ENCODE measurements at places on chromosomes 7 and 10.

DNA sequence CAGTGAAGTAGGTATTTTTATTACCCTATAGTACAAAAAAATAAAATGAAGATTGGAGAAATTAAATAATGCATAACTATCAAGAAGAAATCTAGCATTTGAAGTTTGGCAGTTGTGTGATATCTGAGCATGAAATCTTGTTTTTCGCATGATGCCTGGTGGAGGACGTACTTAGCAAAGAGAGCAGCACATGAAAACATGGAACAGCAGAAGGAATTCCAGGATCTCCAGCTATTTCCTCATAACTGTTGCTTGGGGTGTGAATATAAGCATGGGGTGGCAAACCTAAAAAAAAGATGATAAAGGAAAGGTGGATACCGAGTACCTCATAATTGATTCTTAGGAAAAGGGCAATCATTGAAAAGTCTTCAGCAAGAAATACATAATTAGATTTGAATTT is 174.3 kb upstream of the FAM3C start:
- DNase-seq, result no peak

GRCh38 chr7:112080978-112081377 is 125.2 kb downstream of the DOCK4 start:
- no peak for DNase-seq

DNA sequence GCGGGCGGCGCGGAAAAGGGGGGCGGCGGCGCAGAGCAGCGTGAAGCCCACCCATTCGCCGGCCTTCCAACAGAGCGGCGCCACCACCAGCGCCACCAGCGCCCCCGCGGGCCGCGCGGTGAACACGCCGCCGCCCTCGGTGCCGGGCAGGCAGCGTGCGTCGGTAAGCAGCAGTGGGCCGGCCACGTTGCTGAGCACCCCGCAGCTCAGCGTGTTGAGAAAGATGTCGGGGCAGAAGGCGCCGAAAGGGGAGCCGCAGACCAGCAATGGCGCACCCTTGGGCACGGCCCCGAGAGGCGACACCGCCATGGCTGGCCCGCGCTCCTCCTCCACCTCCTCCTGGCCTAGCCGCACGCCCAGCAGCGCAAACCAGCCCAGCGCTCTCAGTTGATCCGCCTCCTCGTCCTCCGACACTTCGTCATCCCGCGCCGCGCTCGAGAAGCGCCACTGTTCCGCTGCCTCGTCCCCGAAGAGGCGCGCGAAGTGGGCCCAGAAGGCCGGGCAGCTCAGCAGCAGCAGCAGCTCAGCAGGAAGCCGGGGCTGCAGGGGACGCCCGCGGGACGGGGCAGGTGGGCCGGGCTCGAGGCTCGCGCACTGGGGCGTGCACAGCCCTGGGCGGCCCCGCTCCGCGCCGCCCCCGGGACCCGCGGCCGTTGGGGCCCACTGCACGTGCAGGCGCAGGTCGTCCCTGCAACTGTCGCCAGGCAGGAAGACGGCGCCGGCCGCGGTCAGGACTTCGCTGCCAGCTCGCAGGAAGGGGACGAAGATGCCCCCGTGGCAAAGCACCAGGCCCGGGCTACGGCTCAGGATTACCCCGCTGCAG is 623 bp downstream of the TYSND1 start:
- peak; percentile 45 for DNase-seq

GRCh38 chr10:100717166-100717565 is 28.2 kb upstream of the PAX2 start:
- no peak for DNase-seq

- no peak for DNase-seq
These were observed 6.9 kb downstream of the PILRA start for GRCh38 chr7:100380196-100380595.

GRCh38 chr10:118873738-118874105 is 119.0 kb upstream of the CACUL1 start:
- no peak for DNase-seq

DNA sequence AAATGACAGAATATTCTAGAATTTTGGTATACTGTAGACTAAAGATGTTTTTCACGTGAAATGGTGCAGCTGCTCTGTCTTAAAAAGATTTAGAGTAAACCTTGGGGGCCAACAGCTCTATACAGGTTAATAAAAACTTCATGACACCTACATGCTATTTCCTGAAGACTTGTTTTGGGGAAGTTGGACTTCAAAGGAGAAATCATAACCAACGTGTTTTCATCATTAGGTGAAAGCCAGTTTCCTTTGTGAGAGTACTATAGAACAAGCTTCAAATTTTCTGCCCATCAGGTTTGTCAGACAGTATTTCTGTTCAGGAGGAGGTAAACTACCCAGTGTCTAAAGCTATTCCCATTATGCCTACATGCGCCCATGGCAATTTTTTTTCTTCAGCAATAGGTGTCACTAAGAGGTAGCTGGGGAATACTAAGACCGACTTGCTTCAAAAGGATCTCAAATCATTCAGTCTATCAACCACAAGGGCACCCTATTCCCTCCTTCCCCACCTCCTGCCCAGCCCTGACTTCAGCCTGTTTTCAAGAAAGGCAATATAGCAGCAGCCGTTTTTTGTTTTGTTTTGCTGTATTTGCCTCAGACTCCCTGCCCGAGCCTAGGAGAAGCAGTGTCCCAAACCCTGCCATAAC is 237.3 kb upstream of the SP8 start:
- no peak for DNase-seq

GRCh38 chr7:131652194-131652593 is 95.8 kb upstream of the PODXL start:
- no peak for DNase-seq
